ENCODE measurements at places on chromosomes 16 and 17.

- no peak for DNase-seq
Measured at GRCh38 chr16:35636480-35637230, 2177.2 kb downstream of the TP53TG3F start.

DNA sequence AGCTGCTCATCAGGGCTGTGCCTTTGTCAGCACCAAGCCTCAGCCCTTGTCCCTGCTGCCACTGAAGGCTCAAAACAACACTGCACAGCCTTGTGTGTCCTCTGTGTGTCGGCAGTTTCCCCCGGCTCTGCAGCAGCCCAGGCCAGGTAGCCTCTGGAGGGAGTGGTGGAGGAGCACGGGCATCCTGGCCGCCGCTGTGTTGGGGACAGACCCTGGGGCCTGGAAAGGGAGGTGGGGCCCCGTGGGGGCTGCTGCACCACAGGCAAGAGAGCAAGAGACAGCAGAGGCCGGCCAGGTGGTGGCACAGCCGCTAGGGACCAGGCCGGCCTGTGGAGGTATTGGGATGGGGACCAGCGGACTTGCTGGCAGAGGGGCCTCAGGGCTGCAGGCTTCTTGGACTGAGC, 96.9 kb upstream of the ZNF750 start:
- no peak for DNase-seq

DNA sequence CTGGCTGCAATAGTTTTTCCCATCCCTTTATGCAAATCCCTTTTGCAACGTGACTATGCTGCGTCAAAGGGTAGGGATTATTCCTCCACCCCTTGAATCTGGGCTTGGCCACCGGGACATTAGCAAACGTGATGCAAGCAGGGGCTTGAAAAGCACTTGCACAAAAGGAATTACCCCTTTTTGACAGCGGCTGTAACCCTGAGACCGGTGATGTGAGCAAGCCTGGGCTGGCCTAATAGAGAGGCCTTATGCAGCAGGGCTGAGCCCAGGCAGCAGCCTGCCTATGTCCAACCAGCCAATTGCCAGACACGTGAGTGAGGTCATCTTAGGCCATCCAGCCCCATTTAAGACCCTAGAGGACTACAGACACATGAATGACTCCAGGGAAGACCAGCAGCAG, 30.4 kb upstream of the PAFAH1B1 start:
- no peak for DNase-seq

DNA sequence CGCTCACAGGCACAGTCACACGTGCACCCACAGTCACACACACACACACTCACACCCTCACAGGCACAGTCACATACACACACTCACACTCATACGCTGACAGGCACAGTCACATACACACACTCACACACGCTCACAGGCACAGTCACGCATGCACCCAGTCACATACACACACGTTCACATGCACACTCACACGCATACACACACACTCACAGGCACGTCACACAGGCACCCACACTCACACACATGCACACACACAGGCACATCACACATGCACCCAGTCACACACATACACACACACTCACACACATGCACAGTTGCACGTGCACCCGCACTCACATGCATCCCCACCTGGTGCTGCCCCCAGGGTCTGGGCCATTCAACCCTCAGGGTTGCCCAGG, 46.1 kb upstream of the CBFA2T3 start:
- no peak for DNase-seq

GRCh38 chr17:57879437-57880085, 29.7 kb upstream of the MRPS23 start:
- DNase-seq = no peak

DNA sequence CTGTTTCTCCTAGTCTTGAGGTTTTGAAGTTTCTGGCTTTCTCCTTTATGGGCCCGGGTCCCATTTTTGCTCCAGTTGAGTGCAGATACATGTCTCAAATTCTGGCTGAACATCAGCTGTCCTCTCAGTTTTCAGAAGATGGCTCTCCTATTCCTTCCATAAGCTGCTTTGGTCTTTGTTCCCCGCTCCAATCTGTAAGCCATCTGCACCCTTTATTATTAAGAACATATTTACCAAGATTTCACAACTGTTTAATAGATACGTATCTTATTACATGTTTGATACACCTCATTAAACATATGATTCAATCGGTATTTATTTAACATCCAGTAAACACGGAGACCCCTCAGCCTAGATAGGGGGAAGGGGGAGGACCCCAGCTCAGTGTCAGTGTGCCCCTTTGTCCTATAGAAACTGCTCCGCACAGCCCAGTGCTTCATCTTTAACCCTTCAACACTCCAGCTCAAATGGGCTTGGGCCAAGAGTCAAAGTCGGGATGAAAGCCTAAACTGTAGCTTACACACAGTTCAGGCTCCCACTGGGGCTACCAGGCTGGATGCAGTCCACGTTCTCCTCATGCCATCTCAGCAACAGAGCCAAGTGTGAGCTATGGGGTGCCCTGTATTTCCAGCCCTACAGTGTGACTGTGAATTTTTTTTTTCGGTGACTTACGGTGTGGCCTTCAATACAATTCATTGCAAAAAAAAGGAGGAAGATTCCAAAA, 166.0 kb upstream of the ZFHX3 start:
- DNase-seq = no peak

GRCh38 chr16:5575646-5576245, 478.2 kb upstream of the EEF2KMT start:
- no peak for DNase-seq

GRCh38 chr16:87496447-87496801, 3.6 kb upstream of the ZCCHC14 start:
- DNase-seq = no peak

GRCh38 chr16:74020095-74020670, 276.4 kb upstream of the PSMD7 start:
- no peak for DNase-seq

DNA sequence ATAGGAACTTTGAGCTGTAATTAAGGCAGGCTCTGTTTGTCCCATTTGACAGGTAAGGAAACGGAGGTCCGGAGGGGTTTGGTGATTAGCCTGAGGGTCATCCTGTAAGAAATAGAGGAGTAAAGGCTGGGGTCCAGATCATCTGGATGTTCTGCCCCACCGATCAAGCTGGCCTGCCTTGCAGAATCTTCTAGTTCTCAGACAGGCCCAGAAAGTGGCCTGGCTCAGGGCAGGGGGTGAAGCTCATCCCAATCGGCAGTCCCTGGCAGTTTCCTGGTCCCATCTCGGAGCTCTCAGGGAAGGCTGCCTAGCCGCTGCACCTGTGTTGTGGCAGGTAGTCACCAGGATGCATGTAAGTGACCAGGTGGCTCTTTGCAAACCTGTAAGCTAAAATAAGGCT, 4.2 kb downstream of the PIMREG start:
- DNase-seq = no peak

DNA sequence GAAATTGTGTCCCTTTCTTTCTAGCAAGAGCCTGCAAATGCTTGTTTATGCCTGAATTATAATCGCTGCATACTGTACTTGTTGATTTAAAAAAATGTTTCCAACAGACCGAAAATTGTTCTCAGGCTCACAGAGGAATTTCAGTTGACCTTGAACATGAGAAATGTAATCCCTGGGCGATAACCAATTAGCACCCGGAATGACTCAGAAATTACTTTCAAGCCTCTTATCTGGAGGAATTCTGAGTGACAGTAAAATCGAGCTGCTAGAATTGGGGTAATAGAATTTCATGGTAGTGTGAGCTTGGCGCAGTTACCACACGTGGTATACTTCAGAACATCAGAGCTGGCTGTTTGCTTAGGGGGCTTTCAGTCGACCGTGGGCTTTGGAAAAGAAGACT, 139.1 kb upstream of the CACNG3 start:
- no peak for DNase-seq

GRCh38 chr16:58345574-58346354, 46.5 kb upstream of the GINS3 start:
- no peak for DNase-seq

DNA sequence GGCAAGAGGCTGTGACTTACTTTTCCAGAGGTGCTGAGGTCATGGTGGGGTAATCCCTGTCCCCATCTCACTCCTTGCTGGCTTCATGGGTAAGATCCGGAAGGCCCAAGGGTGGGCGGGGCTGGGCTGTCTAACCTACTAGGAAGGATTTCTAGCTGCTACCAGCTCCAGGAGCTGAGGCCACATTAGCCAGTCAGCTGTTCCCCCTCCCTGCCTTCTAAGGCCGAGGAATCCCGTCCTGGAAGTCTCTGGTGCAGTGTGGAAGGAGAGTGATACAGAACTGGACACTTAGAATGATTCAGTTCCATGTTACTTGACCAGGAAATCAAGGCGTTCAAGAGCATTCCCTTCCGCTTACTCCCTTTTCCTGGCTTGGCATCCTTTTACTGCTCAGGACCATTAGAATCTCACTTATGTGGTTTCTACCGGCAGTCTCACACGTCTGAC, 8.9 kb downstream of the GNGT2 start:
- DNase-seq = peak; percentile 46

- no peak for DNase-seq
Measured at GRCh38 chr16:24555346-24555872, 16.0 kb downstream of the RBBP6 start.

- no peak for DNase-seq
Measured at GRCh38 chr17:69812240-69812837, 262.7 kb upstream of the KCNJ16 start.

- DNase-seq = no peak
Measured at GRCh38 chr17:57257895-57258851, 1.9 kb downstream of the MSI2 start.

GRCh38 chr16:86240716-86241363, 269.5 kb upstream of the FOXF1 start:
- DNase-seq = no peak

GRCh38 chr16:52256310-52257078, 290.4 kb downstream of the TOX3 start:
- no peak for DNase-seq

DNA sequence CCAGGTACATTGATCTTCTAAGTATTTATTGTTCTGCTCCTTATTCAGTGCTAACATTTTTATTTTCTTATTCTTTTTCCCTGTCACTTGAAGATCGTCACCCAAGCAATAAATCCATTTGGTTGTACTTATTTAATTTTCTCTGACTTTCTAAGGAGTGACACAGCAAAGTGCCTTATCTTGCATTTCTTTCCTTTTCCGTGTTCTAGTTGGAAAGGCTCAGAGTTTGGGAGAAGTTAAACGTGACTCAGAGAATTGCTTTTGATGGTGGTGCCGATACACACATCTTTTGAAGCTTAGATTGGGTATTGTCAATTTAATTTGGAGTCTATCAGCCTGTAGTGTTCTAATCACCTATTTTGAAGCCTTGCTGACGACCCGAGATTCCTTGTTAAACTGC, 72.0 kb downstream of the PITPNC1 start:
- no peak for DNase-seq

- no peak for DNase-seq
Measured at GRCh38 chr17:14295676-14296075, 5.2 kb upstream of the HS3ST3B1 start.

DNA sequence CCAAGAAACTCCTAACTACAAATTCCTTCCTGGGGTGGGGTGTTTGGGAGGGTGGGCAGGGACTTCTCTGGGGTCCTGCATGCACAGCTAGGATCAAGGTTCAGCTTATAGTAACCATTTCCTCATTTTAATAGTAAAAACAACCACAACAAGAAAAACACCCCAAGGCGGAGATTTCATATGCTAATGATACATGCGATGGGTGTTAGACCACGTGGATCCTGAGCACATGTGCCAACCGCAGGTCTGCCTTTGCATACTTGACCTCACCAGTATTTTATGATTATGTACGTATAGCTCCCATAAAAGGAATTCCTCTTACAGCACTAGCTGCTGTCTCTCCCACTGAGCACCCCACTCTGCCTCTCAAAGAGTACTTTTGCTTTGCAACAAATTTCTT, 1.9 kb downstream of the KRTAP4-11 start:
- DNase-seq = no peak

DNA sequence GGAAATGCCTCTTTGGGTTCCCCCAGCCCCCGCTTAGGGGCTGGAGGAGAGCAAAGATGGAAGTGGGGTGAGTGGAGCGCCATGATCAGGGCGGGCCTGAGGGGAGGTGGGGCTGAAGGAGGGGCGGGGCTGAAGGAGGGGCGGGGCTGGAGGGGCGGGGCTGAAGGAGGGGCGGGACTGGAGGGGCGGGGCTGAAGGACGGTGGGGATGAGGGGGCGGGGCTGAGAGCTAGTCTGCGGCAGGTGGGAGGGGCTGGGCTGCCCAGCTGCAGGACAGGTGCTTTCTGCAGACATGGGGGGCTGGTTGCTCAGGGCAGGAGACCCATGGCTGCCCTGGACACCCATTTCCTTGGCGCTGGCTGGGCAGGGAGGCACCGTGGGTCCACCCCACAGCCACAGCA, 39.1 kb upstream of the PABPN1L start:
- DNase-seq = no peak

GRCh38 chr17:62793919-62794665, 14.0 kb downstream of the MARCHF10 start:
- DNase-seq = no peak

- DNase-seq = no peak
Measured at GRCh38 chr16:12904329-12904671, 2.9 kb downstream of the SHISA9 start.

DNA sequence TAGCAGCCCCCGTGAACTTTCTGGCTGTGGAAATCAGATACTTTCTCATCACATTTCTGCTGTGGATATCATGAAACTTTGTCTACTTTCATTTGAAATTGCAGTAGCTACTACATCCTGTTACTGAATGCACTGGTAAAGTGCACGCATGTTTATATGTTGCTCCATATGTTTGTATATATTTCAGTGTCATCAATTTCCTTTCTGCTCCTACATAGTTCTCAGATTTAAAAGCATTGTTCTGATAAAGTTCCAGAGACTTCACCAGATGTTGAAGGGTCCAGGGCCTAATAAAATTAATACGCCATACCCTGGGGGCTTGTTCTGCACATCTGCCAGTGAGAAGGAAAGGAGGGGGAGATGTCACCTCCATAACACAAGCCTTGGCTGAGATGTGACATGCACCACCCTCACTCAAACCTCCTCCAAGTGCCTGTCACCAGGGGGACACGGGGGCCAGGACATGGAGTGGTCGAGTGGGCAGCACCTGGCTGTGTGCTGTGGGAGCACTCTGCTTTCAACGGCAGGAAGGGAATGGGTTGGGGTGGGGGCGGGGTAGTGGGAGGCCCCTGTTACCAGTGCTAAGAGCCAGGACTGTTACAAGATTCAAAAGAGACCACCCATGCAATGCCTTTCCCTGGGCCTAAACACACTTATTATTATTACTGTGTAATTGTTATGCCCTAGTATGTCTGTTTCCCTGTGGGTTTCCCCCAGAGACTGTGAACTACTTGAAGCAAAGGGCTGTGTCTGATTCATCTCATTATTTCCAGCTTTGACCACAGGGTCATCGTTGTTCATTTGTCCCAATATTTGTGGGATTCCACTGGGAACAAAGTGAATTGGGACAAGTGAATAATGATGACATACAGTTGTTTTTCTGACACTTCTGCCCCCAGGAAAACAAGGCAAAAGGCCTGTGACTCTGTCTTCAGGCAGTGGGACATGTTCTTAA, 193.4 kb downstream of the FOXL1 start:
- no peak for DNase-seq

- no peak for DNase-seq
Measured at GRCh38 chr17:76119409-76120371, 16.1 kb upstream of the EXOC7 start.

Data from AG04449 (cell line).